Esophagus squamous epithelium (tissue), 5 donors: ENCODE measurements at places on chromosomes 5 and 9. TPM values are rescaled to one million over a fixed set of nuclear protein-coding genes. Genes with fewer than 3 reads are reported as not detected.

MARCOL gene
- total RNA-seq = not detected

SPATA31A3 gene
- total RNA-seq = not detected

TNC gene
- 40.1 TPM for total RNA-seq

BTNL3 gene
- total RNA-seq = not detected

AMBP gene
- 0.19 TPM for total RNA-seq
